ENCODE measurements at places on chromosomes 2 and 18. TPM values are rescaled to one million over a fixed set of nuclear protein-coding genes. Genes with fewer than 3 reads are reported as not detected.

DNA sequence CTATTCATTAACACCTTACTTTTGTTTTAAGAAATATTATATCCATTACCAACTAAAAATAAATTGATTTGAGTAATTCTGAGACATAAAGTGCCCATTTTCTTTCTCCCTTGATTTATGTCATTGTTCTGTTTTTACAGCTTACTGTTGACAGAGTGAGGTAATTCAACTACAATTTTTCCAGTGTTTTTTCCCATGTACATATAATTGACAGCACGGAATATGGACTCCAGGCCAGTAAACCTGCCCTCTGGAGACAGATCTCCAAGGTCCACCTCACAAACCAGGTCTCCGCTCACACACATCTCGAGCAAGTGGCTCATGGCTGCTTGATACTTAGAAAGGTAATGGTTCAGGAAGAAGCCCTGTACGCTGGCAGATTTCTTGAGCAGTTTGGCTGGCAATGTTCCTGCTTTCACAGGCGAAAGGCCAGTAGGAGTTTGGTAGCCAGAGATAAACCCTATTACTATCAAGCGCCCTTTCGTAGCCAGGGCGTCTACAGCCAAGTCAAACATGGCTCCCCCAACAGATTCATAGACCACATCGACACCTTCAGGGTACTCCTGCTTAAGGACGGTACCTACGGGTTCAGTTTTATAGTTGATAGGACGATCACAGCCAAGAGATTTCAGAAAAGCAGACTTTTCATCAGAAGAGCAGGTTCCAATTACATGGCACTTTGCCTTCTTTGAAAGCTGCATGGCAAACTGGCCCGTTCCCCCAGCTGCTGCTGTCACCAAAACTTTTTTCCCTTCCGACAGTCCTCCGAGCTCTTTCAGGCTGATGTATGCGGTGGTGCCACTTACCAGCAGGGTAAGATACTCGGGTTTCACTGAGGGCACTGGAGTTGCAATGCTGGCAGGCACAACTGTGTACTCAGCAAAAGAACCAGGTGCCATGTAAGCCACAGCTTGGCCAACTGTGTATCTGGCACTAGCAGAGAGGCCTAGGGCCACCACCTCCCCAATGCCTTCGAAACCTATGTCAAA is 7.4 kb downstream of the PTGR3 start:
- no peak for DNase-seq
- H3K4me3 ChIP-seq, result no peak overlapping the region
- no peak overlapping the region for H3K27ac ChIP-seq
- peaks cover 25% of the 10 kb centered on the region for H3K36me3 ChIP-seq

DNA sequence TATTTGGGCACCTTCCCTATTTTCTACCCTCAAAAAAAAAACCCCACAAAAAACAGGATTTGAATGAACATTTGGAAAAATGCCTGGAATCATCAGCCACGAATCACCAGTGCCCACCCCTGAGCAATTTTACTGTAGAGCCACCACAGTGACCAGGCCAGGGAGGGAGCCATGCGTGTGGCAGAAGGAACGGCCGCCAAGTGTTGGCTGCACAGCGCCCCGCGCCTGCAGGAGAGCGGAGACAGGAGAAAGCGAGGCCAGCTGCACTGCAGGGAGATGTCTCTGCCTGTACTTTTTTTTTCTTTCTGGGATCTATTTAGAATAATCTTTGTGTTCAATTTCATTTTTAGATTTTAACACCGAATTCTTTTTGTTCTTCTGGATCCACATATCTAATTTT is 269.3 kb upstream of the RAB12 start:
- H3K4me3 ChIP-seq, result no peak overlapping the region
- H3K27me3 ChIP-seq, result no peaks in the 10 kb centered on the region
- DNase-seq, result no peak

DNA sequence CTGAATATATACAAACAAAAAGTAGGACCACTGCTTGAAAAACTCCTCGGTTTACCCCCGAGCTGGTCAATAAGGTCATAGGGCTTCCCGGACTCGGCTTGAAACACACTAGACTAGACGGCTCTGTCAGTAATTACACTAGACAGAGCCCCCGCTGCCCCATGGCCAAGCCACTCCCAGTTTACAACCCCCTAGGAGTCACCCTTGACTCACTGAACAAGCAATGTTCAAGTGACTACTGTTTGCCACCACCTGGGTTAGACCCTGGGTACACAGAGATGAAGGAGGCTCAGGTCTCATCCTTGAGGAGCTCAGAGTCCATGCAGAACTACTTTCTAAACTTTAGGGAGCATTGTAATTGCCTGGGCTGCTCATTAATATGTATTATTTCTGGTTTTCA is 13.7 kb upstream of the PRELID3A start:
- H3K36me3 ChIP-seq, result no peaks in the 10 kb centered on the region
- no peak overlapping the region for H3K27ac ChIP-seq
- no peak overlapping the region for H3K4me3 ChIP-seq
- DNase-seq, result no peak

DNA sequence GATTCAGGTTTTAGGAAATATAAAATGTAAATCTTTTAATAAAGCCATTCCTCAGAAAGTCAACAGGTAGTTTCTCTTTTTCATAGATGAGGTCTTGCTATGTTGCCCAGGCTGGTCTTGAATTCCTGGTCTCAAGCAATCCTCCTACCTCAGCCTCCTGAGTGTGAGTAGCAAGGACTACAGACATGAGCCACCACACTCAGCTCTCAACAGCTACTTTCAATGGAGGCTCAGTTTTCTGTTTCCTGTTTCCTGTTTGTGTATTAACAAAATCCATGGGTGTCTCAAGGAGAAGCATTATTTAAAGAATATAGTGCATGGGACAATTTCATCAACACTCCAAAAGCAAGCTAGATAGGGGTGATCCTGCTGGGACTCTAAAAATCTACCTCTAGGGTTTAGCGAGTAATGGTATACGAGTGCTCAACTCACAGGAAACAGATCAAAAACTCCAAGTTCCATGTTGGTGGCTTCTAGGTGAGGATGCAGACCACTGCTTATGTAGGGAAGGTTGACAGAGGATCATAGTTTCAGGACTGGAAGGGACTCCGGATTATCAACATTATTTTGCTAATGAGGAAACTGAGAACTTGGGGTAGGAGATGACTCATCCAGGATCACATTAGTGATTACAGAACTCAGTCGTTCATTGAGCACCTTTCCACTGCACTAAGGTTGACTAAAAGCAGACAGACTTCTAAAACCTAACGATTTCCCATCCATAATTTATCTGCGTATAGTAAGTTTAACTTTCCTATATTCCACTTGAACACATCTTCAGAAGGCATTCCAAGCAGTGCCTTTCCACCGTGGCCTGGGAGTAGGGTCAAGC is 61.7 kb upstream of the WIPF1 start:
- H3K4me1 ChIP-seq, result peaks cover 54% of the 10 kb centered on the region
- peaks cover 40% of the 10 kb centered on the region for H3K36me3 ChIP-seq
- no peaks in the 10 kb centered on the region for H3K27me3 ChIP-seq
- H3K27ac ChIP-seq, result peak overlapping the region; percentile 46
- H3K4me3 ChIP-seq, result peak overlapping the region; percentile 48

DSC3 gene
- not detected for total RNA-seq

DNA sequence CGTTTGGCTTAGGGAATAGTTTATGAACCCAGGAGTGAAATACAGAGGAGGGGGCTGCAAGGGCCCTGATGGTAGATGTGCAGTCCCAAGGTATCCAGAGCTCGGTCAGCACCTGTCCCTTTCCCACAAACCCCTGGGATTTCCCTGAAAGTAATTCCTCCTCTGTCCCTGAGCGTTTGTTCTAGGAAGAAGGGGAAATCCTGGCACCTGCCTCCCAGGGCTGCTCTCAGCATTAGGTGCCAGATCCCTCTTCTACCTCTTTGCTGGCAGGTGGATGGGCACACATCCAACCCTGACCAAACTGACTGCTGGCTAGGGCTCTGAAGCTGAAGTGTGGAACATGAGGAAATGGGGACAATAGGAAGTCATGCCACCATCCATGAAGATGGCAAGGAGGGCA is 824.0 kb downstream of the SLC4A3 start:
- no peaks in the 10 kb centered on the region for H3K27me3 ChIP-seq
- H3K4me1 ChIP-seq, result no peaks in the 10 kb centered on the region
- no peak overlapping the region for H3K27ac ChIP-seq
- no peaks in the 10 kb centered on the region for H3K36me3 ChIP-seq
- DNase-seq, result no peak
- no peak overlapping the region for H3K4me3 ChIP-seq

- H3K36me3 ChIP-seq, result no peaks in the 10 kb centered on the region
- no peak overlapping the region for H3K27ac ChIP-seq
- no peak for DNase-seq
- H3K4me3 ChIP-seq, result no peak overlapping the region
Measured at GRCh38 chr2:189374481-189374880, 66.8 kb upstream of the WDR75 start.

NOSTRIN gene
- not detected for total RNA-seq

DNA sequence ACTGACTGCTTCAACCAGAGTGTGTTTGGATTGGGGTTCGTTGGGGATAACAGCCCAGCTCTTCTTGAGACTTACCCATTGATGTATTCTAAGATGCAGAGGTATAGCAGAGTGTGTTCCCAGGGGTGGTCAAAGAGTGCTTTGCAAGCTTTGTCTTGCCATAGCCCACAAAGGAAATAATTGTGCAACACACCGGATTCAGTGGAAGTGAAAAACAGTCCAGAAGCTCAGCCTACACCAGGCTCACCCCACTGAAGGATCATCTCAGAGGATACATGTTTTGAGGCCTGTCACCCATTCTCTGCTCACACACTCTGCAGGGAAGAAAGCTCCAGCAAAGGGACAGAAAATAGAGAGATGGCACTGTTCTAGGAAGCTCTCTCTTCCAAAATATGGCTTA is 9.6 kb downstream of the CACNB4 start:
- H3K36me3 ChIP-seq, result no peaks in the 10 kb centered on the region
- no peak for DNase-seq
- peaks cover 3% of the 10 kb centered on the region for H3K4me1 ChIP-seq
- H3K27me3 ChIP-seq, result peaks cover 18% of the 10 kb centered on the region
- no peak overlapping the region for H3K4me3 ChIP-seq
- no peak overlapping the region for H3K27ac ChIP-seq

- no peaks in the 10 kb centered on the region for H3K36me3 ChIP-seq
- no peaks in the 10 kb centered on the region for H3K27me3 ChIP-seq
- no peaks in the 10 kb centered on the region for H3K4me1 ChIP-seq
- DNase-seq, result no peak
Measured at GRCh38 chr2:15734674-15735483, 143.2 kb downstream of the DDX1 start.

DNA sequence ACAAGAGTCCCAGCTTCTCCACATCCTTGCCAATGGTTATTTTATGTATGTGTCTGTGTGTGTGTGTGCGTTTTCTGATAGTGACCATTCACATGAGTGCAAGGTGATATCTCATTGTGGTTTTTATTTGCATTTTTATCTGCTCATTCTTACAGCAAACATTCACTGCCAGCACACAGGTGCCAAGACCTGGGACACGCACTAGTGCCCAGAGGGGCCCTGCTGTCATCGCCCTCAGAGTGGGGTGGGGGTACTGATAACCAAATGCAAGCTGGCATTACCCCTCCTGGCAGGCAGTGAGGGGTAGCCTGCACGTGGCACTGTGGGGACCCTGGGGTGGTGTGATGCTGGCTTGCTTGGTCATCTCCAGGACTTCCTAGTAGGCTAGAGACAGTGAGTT is 285.4 kb downstream of the LPIN1 start:
- no peak overlapping the region for H3K4me3 ChIP-seq
- H3K27ac ChIP-seq, result no peak overlapping the region
- no peaks in the 10 kb centered on the region for H3K36me3 ChIP-seq
- no peaks in the 10 kb centered on the region for H3K4me1 ChIP-seq

GRCh38 chr2:58289029-58289428 is 47.9 kb upstream of the FANCL start:
- no peak for DNase-seq
- no peaks in the 10 kb centered on the region for H3K36me3 ChIP-seq
- no peak overlapping the region for H3K4me3 ChIP-seq

All from activated CD4-positive, alpha-beta T cell treated with anti-CD3 and anti-CD28 coated beads, Interleukin-2, amount 10 ng/mL, durations not matched to agents 24 days and 14 days (primary cell).